ENCODE measurements at places on chromosomes 16 and 17.

- DNase-seq, result no peak
These were observed 48.8 kb downstream of the ADCY9 start for GRCh38 chr16:4067262-4068001.

GRCh38 chr17:68385490-68386215, 71.6 kb downstream of the WIPI1 start:
- no peak for DNase-seq

DNA sequence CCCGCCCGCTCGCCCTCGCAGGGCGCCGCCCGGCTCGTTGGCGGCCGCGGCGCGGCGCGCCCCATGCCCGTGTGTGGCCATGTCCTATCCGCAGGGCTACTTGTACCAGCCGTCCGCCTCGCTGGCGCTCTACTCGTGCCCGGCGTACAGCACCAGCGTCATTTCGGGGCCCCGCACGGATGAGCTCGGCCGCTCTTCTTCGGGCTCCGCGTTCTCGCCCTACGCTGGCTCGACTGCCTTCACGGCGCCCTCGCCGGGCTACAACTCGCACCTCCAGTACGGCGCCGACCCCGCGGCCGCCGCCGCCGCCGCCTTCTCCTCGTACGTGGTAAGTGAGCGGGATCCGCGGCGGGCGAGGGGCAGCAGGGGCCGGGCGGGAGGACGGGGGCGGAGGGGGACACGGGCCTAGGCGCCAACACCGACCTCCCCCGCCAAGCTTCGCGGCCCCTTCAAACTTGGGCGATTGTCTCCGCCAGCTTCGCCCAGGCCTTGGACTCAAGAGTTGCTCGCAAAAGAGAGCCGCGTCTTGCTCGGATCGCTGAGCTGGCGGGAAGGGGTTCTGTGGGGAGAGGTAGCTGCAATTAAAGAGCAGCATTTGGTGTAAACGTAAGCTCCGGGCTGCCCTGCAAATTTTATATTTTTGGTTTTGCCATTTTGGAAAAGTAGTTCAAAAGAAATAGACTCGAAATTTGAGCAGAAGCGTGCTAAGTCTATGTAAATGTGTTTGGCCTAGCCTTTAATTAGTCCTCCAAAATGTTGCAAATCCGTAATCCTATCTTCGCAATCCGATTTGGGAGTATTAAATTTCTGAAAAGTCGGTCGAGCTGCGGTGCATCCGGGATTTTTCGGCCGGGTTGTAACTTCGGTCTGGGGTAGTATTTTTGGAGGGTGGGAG, 702 bp downstream of the IRX5 start:
- DNase-seq, result no peak

DNA sequence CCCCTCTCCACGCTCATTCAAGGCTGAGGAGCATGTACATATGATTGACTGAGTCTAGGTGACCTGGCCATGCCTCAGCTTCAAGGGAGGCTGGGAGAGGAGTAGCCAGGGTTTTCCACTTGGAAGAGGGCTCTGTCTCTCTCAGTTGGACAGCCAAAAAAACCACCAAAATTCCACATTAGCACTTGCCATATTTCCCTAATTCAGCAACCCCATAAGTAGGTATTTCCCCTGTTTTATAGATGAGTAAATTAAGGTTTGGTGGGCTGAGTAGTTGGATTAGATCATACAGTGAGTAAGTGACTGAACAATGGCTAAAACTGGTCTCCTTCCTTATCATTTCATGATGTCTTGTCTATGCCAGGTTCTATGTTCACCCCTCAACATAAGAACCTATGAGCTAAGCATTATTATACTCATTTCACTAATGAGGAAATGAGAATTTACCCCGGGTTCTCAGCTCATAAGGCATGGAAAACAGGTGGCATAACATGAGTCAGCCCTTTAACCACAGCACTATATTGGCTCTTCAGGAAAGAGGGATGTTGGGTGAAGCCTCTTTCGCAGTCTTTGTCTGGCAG, 68.0 kb upstream of the GAS7 start:
- DNase-seq, result no peak

DNA sequence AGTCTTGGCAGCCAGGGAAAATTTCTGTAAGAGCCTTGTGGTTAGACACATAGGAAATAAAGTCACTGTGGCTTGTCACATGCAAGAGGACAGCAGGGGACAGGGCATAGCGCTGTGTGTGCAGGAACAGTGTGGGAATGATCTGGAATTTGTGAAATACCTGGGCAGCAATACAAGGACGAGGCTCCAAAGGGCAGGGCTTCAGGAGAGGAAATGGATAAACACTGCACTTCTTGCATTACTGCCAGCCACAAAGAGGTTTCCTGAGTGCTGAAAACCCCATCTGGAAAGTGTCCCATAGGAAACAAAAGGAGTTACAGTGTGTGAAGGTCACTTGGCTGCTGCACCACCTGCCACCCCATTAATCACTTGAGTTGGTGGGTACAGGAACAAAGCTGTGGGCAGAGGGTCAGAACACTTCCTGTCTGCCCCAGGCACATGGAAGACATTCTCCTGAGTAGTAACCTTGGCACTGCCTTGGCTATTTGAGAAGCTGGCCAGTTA, 12.1 kb upstream of the HP start:
- DNase-seq, result no peak

GRCh38 chr17:71398800-71399219, 722.0 kb upstream of the SOX9 start:
- DNase-seq, result no peak

- no peak for DNase-seq
These were observed 50.7 kb upstream of the ADCY7 start for GRCh38 chr16:50215680-50216079.

GRCh38 chr16:2912330-2913199, 834 bp downstream of the FLYWCH1 start:
- no peak for DNase-seq

GRCh38 chr17:64498308-64499203, 1.7 kb upstream of the POLG2 start:
- DNase-seq, result no peak

DNA sequence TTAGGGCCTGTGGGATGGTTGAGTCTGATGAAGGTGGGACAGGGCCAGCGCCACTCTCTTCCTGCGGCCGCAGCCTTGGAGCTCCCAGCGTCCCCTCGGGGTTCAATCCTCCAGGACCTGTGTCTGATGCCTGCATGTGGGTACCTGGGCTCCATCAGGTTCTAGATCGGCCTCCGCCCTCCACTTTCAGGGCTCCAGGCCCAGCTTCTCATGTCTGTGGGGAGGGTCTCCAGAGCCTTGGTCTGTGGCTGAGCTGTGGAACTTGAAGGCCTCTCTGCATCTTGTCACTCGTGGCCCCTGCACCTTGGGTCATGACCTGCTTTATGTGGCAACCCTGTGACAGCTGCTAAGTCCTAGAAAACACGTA, 89.8 kb upstream of the ZNF750 start:
- no peak for DNase-seq

All from NK-92 treated with Interleukin-12 subunit alpha and Interleukin-12 subunit beta, amount 100 ng/mL, for 24 hours (cell line).